T-helper 2 cell treated with Interferon-gamma antibody and Interleukin-4, amounts not matched to agents 5 μg/mL and 100 μg/mL, for 36 hours (primary cell): ENCODE measurements at places on chromosomes 12 and 14.

DNA sequence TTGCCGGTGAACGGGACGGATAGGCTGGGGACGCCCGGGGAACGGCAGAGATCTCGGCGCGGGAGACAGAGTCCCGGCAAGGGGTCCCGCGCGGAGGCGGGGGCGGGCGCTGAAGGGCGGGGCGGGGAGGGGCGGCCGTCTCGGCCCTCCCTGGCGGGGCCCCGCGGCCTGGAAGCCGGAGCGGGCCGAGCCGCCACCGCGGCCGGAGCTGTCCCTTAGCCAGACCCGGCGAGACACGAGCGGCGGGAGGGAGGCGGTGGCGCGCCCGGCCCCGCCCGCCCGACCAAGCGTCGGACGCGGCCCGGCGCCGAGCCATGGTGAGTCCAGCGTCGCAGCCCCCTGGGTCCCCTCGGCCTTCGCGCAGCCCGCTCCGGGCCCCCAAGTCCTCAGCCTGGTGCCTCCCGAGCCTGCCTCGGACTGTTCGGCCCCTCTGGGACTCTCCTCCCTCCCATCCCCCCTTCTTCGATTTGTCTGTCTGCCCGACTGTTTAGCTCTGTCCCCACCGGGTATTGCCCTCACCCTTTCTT is at the start of gene ARHGEF40:
TSS of gene ARHGEF40 (plus strand) at position 222 of the 527 bp plus-strand sequence. CDS start at position 315, 93 bp downstream.
- DNase-seq, result no peak

GRCh38 chr12:75648856-75649255 is 137.4 kb upstream of the KRR1 start:
- DNase-seq, result no peak

- no peak for DNase-seq
Observed at GRCh38 chr14:55624913-55625312, 44.9 kb downstream of the KTN1 start.

- DNase-seq, result no peak
Observed at GRCh38 chr12:82672811-82673495, 13.8 kb upstream of the TMTC2 start.

- no peak for DNase-seq
Observed at GRCh38 chr12:102902093-102902492, 15.0 kb downstream of the PAH start.

DNA sequence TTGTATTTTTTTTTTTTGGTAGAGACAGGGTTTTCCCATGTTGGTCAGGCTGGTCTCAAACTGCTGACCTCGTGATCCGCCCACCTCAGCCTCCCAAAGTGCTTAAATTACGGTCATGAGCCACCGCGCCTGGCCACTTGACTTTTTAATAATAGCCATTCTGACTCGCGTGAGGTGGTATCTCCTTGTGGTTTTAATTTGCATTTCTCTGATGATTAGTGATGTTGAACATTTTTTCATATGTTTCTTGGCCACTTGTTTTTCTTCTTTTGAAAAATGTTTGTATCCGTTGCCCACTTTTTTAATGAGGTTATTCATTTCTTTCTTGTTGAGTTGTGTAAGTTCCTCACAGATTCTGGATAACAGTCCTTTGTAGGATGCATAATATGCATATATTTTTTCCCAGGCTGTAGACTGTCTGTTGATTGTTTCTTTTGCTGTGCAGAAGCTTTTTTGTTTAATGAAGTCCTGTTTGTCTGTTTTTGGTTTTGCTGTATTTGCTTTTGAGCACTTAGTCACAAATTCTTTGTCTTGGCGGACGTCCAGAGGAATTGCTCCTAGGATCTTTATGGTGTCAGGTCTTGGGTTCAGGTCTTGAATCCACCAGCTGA is 10.3 kb upstream of the PGAM5 start:
- no peak for DNase-seq

DNA sequence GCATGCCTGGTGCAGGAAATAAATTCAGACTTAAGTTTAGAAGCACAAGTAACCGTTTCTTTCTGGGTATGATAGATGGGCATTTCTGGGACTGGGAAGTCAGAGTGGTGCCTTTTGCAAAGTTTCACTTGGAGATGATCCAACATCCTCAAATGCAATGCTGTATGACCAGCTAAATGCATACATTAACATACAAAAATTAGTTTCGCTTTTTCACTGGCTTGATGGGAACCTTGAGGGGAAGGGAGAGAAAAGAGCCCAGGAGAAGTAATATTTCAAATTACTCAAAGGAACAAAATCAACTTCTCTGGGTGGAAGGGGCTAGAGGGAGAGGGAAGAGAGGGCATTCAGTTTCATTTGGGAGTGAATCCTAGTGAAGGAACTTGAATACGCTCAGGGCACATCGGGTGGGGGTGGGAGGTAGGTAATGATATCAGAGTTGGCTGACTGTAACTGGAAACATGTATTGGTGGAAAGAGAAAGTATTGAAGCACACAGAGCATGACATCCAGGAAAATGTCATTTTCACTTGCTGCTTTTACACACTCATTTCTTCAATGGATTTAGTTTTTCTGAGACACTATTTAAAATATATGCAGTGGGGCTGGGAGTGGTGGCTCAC is 175.5 kb downstream of the PTPRO start:
- DNase-seq, result no peak

- no peak for DNase-seq
Observed at GRCh38 chr12:70971001-70971794, 50.7 kb upstream of the PTPRR start.
